ENCODE measurements at places on chromosomes 3 and 15.

- no peak for DNase-seq
Measured at GRCh38 chr15:96347181-96348111, 16.9 kb downstream of the NR2F2 start.

DNA sequence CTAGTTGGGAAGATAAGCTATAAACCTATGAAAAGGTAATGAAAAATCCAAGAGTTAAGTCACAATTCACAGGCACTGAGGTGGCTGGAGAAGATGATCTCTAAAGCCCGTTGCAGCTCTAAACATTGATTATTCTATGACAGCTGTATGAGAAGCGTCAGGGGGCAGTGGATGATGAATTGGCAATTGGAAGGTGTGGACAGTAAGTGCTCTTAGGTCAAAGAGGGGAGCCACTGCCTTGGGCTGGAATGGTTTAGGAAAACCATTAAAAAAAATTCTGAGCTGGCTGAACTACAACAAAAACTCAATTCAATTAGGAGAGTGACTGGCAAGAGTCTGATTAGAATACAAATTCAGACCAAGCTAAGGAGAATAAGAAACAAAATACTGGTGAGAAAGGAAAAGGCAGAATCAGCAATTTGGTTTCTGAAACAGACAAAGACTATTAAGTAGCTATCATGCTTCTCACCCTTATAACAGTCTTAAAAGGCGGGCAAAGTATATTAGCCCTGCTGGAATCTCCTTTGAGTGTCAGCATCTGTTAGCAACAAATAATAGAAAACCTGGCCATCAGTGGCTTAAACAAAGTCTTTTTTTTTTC, 8.8 kb upstream of the NMD3 start:
- DNase-seq: no peak

DNA sequence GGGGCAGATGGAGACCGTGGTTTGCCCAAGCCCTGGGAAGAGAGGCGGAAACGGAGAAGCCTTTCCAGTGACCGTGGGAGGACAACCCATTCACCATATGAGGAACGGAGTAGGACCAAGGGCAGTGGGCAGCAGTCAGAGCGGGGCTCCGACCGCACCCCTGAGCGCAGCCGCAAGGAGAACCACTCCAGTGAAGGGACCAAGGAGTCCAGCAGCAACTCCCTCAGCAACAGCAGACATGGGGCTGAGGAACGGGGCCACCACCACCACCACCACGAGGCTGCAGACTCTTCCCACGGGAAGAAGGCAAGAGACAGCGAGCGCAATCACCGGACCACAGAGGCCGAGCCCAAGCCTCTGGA, 2.0 kb downstream of the RBM15B start:
- no peak for DNase-seq

DNA sequence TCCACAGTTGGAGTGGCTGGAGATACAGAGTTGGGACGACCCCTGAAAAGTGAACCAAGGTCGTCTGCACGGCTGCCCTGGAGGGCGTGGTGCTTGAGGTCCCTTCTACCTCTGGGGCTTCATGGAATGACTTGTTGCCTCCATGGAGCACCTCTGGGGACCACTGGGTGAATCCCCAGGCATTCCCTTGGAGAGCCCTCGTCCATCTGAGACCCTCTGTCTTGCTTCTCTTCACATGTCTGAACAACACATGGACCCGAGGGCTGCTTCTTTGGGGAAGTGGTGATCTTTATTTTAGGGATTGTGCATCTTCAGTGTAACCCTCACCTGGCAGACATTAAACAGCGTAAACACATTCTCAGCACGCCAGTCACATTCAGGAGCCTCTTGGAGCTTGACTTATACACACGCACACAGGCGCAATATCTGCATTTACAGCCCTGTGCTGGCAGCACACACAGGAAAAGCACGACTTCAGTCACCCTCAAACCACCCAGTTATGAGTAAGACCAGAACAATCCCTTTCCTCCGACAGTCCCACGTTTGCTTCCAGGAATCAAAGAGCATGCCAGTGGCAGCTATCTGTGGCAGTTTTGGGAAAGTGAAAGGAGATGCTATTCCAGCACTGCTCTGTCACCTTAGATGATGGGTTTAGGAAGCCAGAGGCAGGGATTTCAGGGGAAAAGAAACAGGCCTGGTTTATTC, 12.6 kb downstream of the FAM107A start:
- peak; percentile 83 for DNase-seq

DNA sequence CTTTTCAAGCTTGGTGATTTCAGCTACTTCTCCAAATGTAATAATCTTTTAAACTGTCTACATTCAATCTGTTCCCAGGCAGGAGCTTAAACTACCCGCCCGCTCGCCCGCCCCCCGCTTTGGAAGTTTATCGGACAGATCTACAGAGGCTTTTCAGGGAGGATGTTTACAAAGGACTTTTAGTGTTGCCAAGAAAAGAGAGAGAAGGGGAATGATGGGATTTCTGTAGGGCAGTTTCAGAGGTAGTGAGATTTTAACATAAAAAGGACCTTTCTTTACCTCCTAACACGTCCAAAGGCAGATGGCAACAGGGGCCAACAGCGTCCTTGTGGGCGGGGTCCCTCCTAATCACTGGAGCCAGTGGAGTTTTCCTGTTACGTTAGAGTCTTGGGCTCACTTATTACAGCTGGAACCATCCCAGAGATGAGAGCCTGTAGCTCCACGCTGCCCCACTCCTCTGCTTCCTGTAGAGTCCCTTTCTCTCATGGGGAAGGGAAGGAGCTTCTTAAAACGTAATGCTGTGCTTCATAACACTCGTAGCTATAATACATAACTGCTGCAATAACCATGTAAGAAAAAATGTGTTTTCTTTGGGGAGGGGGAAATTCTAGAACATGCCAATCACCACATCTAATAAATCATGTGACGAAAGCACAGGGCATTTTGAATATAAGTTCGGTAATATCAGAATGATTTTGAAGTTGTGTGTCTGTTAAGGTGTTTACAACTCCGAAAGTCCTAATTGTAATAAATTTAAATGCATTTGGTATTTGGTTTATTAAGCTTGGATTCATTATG, 30.9 kb downstream of the HES1 start:
- no peak for DNase-seq

DNA sequence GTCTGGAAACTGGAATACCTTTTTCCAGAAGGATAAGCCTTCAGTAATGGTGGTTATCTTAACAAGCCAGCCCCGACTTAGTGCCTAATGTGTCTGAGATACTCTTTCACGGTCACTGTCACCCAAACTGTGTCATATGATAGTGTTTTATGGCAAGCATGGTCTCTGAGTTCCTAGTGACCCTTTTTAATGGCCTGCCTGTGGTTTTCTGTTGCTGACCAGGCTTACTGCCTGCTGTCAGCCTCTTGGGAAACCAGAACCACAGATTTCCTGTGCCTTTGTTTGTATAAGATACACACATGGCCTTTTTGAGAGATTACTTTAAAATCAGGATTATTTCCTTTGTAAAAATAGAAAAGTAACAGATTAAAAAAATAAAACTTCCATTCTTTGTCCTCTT, 22.4 kb downstream of the HPS3 start:
- peak; percentile 42 for DNase-seq

DNA sequence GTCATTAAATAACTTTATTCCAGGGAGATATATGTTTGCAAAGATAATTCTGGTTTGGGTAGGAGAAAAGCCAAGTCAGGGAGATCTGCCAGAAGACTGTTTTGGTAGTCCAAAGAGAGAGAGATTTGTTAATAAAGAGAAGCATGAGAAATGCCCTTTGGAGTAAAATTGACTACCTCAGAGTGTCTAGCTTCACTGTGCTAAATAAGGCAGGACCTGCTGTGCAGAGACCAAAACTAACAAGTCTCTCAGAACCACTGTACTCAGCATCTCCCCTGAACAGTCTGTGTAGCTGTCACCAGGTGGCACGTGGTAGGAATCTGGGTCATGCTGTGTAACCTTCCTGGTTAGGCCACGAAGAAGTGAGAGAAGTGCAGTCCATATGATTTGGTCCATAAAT, 31.6 kb upstream of the SLC35G2 start:
- peak; percentile 22 for DNase-seq

GRCh38 chr15:38093931-38094330, 158.7 kb upstream of the SPRED1 start:
- DNase-seq: no peak

DNA sequence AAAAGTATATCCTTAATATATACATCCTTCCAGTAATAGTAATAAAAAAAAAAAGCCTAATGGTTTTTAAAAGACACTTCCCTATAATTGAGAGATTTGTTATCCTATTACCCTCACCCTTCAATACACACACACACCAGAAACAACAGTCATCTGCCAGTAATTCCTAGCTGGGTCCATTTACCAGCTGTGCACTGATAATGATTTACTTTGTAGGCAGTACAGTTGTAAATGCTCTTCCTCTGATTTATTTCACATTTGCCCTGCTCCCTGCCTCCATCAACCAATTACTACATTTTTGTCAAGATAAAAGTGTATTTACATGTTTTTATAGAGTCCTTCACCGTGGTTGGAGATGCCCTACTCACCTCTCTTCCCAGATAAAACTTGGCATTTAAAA, 12.4 kb downstream of the TPM1 start:
- DNase-seq: no peak

GRCh38 chr15:26182441-26182840, 319.3 kb upstream of the ATP10A start:
- DNase-seq: no peak

- peak; percentile 41 for DNase-seq
Measured at GRCh38 chr3:136042608-136043221, 77.2 kb downstream of the PPP2R3A start.

GRCh38 chr15:56831467-56832005, 86.9 kb upstream of the TCF12 start:
- no peak for DNase-seq

DNA sequence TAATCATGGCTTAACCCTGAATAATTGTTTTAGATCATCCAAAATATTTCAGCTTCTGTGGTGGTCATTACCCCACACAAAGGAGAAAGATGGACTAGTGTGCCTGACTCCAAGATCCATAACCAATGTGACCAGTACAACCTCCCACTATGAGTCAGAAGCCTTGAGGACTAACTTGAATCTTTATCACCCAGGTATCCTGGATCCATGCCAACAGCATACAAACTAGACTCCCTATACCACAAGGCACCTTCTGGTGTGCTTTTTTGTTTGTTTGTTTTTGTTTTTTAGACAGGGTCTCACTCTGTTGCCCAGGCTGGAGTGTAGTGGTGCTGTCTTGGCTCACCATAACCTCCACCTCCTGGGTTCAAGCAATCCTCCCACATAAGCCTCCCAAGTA, 317.7 kb downstream of the VPS13C start:
- DNase-seq: no peak

DNA sequence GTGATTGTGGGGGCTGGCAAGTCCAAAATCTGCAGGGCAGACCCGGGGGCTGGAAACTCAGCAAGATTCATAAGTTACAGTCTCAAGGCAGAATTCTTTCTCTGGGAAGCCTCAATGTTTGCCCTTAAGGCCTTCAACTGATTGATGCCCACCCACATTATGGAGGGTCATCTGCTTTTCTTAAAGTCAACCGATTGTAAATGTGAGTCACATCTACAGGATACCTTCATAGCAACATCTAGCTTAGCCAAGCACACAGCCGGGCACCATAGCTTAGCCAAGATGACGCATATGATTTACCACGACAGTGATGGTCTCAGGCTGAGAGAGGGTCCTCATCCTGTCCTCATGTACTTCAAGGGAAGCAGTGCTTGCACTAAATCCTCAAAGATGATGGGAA, 43.5 kb downstream of the IDH2 start:
- no peak for DNase-seq

DNA sequence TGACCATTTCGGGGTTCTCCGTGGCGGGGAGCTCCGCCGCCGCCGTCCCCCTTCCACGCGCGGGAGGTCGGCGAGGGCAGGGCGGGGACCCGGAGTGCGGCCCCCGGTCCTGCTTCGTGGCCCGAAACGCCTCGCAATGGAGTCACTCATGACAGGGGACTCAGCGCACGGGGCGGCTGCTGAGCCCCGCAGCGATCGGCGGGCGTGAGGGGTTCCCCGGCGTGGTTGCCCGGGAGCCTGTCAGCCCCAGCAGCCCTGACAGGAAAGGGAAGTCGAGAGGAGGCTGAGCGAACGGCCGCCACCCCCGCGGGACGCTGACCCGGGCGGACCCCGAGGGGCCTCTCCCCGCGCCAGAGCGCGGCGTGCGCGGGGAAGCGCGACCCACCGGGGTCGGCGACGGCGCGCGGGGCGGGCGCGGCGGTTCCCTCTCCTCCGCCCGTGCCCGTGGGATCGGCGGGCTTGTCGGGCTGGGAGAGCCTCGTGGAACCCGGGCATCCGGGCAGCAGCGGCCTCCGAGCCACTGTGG, 564 bp upstream of the PIGZ start:
- DNase-seq: no peak

DNA sequence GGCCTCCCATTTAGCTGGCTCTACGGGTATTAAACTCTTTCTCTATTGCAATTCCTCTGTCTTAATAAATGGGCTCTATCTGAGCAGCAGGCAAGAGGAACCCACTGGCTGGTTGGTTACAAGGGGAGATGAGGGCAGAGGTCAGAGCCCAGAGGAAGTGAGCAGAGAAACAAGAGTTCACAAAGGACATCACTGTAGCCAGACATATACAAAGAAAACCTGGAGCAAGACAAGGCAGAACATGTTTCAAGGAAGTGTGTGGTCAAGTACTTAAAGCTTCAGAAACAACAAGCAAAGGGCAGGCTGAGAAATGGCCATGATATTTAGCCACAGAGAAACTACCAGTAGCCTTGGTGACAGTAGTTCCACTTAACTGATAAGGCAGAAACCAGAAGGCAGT, 24.3 kb downstream of the SUSD5 start:
- DNase-seq: no peak

DNA sequence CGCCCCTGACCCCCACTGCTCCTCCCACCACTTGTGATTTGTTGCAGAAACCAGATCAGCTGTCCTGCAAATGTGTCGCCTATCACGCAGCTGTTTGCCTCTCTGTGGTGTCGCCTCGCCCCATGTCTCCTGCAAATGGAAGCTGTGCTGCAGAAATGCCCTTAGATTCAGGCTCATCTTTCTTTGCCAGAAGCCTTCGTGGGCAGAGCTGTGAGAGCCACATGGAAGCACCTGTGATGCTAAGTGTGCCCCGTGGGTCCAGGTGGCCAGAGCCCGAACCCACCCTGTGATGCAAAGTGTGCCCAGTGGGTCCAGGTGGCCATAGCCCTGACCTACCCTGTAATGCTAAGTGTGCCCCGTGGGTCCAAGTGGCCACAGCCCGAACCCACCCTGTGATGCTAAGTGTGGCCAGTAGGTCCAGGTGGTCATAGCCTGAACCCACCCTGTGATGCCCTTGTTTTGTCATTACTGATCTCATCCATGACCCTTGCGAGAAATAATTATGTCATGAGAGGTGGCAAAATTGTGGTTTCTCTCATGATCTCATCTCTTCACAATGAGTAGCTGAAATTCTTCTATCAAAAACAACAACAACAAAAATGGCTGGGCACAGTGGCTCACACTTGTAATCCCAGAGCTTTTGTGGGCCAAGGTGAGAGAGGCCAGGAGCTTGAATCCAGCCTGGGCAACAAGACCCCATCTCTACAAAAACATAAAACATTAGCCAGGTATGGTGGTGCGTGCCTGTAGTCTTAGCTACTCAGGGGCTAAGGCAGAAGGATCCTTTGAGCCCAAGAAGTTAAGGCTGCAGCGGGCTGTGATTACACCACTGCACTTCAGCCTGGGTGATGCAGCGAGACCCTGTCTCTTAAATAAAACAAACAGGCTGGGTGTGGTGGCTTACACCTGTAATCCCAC, 187.4 kb downstream of the GOLGA6L6 start:
- peak; percentile 12 for DNase-seq

GRCh38 chr3:89116476-89116875, 9.1 kb downstream of the EPHA3 start:
- DNase-seq: no peak

Data from hepatic stellate cell (primary cell).